ENCODE measurements at places on chromosomes 16 and 17.

GRCh38 chr16:89574681-89575246 is 794 bp upstream of the CPNE7 start:
- DNase-seq: no peak

DNA sequence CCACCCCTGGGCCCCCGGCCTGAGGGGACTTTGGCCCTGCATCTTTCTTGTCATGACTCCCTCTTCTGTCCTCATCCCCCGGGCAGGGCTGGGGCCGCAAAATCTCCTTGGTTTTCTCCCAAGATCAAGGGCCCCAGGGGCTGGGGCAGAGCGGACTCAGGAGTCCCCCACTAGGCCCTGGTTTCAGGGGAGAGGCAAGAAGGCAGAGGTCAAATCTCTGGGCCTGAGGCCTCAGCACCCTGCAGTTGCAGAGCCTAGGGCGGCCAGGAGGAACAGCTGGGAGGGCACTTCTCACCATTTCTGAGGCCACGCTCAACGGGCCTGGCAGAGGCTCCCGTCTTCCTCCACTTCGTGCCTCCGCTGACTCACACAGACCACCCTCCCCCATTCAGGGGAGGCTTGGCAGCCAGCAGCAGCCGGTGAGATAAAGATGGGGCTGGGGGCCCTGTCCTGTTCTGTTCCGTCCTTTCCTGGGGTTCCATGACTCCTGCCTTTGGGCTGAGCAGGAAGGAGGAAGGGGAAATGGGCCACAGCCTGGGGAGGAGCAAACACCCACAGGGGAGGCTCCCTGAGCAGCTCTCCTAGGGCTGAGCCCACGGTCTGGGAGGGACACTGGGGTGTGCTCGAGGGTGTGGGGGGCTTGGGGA is 12.4 kb downstream of the ZSCAN10 start:
- DNase-seq: no peak

DNA sequence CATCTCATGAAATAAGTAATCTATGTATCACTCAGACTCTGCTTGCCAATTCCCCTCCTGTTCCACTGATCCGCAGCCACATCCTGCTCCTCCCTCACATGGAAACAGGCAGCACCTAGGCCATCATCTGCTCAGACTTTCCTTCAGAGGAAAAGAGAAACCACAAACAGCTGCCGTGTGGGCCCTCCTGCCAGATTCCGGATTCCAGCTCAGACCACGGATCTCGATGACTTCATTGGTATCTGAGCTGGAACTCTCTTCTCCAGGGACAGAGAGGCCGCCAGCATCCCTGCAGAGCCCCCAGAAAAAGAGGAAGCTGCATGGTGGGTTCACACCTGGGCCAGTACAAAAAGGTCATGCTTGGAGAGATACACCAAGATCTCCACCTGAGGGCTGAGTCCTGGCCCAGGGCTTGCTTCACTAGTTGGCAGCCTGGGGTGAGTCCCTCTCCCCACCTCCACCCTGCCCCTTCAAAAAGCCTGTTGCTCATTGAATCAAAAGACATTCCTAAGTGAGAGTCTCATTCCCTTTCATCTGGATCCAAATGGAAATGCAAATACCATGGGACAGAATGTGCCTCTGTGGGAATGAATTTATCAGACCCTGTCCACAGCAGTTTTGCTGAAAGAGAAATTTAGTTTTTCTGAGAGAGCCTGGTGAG is 47.2 kb downstream of the HOXB1 start:
- DNase-seq: no peak

DNA sequence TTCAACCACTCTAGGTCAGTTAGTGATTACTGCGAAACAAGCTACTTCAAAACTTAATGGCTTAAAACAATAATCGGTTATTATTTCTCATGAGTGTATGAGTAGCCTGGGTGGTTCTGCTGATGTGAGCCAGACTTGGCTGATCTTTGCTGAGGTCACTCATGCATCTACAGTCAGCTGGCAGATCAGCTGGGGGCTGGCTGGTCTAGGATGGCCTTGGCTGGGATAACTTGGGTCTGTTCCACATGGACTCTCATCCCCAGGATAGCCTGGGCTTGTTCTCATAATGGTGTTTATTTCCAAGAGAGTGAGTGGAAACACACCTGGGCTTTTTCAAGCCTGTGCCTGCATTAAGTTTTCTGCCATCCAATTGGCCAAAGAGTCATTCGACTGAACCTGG is 13.0 kb downstream of the CCDC182 start:
- DNase-seq: no peak

DNA sequence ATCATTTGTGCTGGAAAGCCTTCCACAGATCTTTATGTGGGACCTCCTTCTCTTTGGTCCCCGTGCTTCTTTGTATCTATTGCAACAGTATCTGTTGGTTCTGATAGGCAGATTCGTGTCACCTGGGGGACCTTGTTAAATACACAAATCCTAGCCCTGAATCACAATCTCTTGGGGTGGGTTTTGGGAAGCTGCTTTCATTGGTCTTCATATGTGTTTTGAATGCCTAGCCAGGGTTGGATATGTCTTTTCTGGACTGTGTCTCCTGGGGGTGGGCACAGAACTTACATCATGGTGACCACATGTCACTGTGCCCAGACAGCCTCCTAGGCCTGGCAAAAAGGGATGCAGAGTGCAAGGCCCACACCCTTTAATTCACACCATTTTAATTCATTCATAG is 81.0 kb upstream of the HNF1B start:
- DNase-seq: no peak

GRCh38 chr17:78935419-78936323 is 10.5 kb upstream of the TIMP2 start:
- no peak for DNase-seq

GRCh38 chr16:15983898-15984297 is 34.5 kb downstream of the ABCC1 start:
- no peak for DNase-seq

DNA sequence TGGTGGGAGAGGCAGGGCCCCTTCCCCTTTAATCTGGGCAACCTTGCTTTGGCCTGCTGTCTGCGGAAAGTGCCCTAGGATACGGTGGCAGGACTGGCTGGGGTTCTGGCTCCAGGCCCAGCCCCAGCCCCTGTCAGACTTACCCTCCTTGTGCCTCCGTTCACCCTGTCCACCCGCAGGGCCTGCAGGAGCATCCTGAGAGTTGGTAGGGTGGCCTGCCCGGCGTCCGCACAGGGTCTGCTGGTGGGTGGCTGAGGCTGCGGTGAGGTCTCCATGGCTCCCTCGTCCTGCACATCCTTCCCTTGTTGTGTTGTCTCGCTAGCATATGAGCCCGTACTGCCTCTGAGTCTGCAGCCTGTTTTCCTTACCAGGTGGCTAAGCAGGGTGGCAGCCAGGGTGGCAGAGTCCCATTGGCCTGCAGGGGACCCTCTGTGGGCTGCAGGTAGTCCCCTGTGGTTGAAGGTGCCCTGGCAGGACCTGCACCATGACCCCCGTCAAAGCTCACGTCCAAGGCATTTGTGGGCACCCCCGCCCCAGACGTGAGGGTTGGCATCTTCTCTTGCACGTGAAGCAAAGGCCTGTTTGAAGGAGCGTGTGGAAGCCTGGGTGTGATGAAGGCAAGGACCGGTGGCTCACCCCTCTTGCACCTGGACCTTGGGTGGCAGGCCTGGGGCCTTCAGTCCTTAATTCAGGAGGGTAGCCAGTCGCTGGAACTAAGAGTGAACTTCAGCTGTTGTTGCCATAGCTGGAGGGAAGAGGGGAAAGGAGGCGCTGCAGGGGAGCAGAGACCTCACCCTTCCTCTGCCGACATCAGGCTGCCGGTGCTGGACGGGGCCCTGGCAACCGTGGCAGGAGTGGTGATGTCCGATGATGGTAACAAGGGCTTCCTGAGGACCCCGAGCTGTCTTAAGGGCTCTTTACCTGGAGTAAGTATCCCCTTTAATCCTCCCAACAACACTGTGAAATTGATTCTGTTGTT is 293.7 kb downstream of the SEC14L1 start:
- no peak for DNase-seq

DNA sequence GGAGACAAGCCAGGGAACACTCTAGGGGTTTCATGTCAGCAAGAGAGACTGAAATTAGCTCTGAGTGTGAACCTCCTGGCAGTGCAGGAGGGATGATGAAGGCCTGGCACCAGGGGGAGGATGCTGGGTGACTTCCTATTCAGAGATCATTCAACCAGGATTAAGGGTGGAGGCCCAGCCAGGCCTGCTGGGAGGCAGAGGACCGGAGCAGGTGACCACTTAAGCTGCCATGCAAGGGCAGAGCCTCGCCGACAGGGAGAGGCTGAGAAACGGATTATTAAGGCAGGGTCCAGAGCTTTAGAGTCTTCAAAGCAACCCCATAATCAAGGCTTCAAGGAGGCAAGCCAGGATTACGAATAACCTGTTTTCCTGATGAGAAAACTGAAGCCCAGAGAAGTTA is 10.6 kb upstream of the SRCIN1 start:
- no peak for DNase-seq

DNA sequence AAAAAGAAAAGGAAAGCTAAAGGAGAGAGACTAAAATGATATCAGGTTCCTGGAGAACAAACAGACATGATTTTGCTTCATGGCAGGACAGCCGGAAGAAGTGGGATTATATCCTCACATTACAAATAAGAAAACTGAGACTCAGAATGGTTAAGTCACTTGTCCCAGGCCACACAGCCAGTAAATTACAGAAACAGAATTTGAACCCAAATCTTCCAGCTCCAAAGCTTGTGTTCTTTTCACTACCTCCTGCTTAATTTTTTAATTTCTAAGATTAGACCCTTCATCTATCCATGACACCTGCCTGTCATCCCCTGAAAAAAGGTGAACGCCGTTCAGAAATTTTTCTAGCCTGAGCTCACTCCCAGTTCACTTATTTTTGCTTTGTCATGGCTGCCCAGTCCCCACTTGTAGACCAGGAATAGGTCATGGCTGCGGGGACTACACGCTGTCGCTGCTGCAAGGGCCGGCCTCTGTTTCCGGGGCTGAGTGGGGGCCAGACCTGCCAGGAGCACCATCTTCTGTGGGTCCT is 36.1 kb downstream of the MAPT start:
- DNase-seq: no peak

DNA sequence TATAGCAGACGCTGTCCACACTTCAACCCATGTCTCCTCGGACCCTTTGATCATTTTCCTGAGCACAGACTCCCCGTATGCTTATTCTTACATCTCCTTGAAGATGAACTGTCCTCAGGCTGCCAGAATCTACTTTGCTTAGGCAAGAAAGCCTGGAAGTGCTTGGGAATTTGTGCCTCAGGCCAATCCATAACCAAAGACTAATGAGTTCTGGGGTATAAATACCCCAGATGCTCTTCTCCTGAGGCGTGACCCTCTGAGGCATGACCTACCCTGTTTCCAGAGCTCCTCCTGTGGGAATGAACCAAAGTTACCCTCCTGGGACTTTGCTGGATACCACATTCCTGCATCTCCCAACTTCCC is 10.1 kb upstream of the TEKT3 start:
- no peak for DNase-seq

- DNase-seq: peak; percentile 92
These were observed 33.9 kb downstream of the MAP2K3 start for GRCh38 chr17:21318439-21318838.

GRCh38 chr16:87824016-87824990 is 45.0 kb downstream of the SLC7A5 start:
- DNase-seq: peak; percentile 77

- no peak for DNase-seq
These were observed 11.4 kb downstream of the GGA3 start for GRCh38 chr17:75250009-75250471.

- DNase-seq: peak; percentile 72
These were observed 40.8 kb downstream of the NT5M start for GRCh38 chr17:17343896-17344506.

DNA sequence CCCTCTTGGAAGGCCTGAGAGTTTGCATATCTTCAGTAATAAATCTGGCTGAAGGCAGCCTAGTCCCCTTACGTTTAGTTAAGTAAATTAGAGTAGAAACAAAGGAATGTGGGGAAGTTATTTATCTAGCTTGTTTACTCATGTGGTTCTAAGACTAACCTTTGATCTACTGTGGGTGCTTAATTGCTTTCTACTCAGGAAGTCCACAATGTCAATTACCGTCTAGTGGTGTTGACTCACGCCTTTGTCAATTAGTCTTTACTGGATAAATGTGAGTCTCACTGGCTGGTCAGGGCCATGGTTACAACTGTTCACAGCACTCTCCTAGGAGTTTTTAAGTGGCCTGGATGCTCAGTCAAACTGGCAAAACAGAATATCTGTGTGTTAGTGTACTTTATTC is 2338.4 kb downstream of the TP53TG3F start:
- DNase-seq: no peak

DNA sequence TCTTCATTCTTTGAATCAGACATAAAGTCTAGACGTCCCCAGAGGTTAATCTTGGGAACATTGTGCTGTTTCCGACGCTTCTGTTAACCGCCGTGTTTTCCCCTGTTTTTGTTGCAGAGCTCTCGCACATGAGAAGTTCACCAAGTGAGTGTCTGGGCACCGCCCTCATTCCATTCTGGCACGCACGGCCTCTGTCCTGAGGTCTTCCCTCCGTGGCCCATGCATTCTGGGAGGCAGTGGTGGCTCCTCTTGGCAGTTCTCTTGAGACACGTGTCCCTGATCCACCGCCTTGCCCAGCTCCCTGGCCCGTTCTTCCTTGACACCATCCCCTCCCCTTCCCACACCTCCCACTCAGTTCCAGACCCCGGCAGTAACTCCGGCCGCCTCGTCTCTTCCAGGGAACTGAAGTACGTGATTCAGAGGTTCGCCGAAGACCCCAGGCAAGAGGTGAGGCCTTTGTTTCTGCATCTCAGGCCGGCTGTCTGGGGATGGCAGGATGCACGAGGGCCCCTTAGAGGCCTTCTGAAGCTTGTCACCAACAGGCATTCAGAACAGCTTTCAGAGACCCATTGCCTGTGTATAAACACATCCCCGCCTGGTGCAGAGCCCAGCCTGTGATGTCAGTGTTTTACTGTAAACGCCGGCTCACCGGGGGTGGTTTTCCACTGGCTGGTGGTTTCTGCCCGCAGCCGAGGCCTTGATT is 85.9 kb upstream of the PLCG2 start:
- DNase-seq: no peak

DNA sequence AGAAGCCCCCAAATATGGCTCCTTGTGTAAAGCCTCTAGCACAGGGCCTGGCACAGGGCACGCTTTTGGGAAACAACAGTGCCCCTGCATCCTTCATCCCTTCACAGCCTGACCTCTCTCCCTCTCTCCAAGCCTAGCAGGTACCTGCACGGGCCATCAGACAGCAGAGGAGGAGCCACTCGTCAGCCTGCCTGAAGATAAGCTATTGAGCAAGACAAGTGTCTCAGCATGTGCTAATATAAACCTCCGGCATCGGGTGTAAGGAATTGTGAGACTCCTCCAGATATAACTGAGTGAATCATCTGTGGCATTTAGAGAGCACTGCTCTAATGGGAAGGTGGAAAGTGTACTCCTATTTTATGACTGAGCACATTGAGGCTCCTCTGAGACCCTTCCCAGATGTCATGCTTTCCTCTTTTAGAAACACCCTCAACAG is 38.3 kb downstream of the TBX4 start:
- DNase-seq: no peak

GRCh38 chr16:1647856-1648255 is 30.2 kb upstream of the JPT2 start:
- DNase-seq: no peak

GRCh38 chr16:396199-396598 is 800 bp upstream of the NME4 start:
- no peak for DNase-seq

Measured in chondrocyte (in vitro differentiated cells).